HuH-7.5 (cell line): ENCODE measurements at places on chromosomes 16 and 17.
A peak's percentile ranks its signal among the peaks of the same experiment; 100 is the strongest.

DNA sequence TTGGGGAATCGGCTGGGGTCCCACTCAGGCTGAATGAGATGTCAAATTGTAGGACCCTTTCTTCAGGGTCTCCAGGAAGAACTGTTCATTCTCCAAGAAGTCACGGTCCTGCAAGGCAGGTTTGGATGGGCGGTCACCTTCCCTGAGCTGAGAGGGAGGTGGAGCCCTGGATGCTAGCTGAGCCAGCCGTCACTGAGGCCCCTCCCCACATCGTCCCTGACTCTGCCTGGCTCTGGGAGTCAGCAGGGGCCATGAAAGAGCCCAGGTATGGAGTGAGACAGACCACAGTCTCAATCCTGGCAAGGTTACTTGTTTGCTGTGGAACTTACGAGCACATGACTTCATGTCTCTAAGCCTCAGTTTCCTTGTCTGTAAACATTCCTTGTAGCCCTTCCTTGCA is 6.0 kb upstream of the MRPL38 start:
- no peak for DNase-seq

DNA sequence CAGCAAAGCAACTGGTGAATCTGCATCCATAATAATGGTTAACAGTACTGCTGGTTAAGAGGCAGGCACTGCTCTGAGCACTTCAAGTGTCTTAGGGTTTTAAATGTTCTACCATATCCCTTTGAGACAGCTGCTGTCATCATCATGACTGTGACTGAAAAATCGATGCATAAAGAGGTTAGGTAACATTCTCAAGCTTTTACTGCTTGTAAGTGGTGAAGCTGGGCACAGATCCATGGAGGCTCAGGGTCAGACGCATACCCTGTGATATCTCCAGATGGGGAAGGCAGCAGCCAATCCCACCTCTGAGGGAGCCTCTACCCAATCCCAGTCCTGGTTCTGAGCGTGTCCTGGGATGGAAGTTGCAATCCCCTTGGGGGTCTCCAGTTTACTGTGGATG is 57.6 kb upstream of the SOX9 start:
- no peak for DNase-seq

GRCh38 chr17:79960788-79961522 is 74.7 kb downstream of the TBC1D16 start:
- no peak for DNase-seq

DNA sequence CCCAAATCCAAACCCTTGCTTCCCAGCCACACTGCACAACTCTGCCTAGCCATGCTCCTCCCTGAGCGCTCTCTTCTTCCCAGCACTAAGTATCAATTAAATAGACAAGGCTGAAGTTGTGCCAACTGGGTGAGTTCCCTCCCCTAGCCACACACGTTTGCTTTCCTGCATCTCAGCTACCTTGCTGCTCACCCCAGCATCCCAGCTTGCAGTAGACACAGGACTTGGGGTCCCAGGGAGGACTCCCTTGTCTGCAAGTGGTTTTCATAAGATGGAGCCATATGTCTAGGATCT is 4.9 kb downstream of the CCDC182 start:
- DNase-seq = no peak

- DNase-seq = no peak
These were observed 5.7 kb upstream of the MPRIP start for GRCh38 chr17:17036524-17036998.

DNA sequence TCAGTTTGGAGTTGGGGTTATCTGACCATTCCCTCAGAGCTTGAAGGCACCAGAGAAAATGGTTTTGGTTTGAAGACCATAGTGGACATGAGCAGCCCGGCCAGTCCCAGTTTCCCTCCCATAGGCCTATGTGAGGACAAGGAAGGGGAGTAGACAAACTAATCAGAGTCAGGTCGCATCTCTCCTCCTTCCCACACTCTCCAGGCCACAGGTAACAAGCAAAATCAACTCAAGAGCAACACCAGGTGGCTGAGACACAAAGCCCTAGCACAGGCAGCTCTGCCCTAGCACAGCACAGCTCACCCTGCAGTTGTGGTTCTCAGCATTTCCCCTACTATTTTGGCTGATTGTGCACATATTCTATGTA is 7.2 kb downstream of the SUPT4H1 start:
- DNase-seq = no peak

DNA sequence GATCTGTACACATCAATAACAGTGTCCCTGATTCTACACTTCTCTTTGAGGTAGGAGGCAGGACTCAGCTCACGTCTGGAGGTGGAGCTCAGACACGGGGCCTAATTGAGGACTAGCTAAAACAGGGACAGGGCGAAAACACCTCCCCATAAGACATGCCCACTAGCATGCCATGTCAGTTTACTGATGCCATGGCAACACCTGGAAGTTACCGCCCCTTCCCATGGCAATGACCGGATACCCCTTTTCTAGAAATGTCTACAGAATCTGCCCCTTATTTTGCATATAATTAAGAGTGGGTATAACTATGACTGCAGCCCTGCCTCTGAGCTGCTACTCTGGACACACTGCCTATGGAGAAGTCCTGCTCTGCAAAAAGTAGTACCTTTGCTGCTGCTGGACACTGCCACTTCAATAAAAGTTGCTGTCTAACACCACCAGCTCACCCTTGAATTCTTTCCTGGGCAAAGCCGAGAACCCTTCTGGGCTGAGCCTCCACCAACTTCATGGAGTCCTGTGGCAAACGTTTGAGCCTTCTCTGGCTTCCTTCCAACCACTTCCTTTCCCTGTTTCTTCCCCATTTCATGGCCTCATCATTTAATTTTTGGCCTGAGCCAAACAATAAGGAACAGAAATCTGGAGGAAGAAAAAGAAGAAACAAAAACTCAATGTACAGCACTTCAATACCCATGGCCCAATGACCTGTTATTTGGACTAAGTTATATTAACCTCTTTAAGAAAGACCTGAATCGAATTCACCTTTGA is 21.0 kb downstream of the PHB1 start:
- no peak for DNase-seq

DNA sequence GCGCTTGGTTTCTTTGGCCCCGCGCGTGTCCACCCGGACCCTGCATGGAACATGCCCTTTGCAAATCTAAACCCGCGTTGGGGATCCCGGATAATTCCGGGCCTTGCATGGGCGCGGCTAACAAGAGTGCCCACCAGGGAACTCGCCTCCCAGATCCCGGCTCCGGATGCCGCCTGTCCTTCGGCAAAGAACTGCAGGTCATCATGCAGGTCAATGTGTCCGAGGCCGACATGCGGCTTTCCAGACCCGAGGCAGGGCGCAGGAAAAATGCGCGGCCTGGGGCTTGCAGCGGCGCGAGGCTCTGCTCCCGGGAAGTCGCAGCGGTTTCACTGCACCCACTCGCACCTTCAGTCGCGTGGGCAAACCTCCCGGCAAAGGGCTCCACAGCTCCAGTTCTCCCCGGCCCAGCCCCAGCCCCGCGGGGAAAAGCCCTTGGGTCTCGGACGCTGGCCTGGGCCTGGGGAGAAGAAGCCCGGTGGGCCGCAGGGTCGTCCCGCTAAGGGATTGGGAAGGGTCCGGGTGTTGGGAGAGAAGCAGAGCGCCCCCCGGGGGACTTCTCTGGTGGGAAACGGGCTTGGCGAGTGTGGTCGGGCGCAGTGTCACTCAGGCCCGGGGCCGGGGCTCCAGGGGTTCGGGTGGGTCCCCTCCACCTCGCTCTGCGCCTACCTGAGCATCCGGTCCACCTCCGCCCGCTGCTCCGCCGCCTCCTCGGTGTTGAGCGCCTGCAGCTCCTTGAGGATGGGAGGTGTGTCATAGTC is 805 bp downstream of the HNF1B start:
- peak; percentile 47 for DNase-seq

DNA sequence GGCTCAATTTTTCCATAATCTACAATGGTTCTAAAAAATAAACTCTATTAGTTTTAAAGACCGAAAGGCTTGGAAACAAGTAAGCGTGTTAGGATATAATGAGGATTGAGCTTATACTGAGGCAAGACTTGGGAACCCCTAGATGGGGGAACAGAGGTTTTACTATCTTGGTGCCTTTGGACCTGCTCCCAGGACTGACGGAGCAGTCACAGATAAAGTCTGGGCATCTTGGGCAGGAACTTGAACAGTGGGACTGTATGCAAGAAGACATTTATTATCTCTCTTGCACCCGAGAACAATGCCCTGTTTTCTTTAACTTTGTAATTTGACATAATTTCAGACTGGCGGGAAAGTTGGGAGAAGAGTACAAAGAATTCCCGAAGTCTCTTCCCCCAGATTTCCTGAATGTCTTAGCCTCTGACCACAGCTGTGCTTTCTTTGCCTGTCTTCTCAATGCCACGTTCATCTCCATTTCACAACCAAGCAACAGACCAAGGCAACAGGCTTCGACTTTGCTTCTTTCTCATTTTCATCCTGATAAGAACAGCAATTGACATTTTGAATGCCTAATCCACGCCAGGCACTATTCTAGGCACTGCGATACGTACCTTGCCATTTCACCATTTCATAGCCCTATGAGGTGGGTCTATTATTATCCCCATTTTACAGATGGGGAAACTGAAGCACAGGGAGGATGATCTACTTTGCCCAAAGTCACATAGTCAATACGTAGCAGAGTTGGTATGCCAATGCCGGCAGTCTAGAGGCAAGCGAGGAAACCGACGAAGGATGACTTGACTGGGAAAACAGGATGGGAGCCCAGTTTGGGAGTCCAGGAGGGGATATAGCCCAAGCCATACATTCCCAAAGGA is 3.0 kb upstream of the IL4R start:
- no peak for DNase-seq

DNA sequence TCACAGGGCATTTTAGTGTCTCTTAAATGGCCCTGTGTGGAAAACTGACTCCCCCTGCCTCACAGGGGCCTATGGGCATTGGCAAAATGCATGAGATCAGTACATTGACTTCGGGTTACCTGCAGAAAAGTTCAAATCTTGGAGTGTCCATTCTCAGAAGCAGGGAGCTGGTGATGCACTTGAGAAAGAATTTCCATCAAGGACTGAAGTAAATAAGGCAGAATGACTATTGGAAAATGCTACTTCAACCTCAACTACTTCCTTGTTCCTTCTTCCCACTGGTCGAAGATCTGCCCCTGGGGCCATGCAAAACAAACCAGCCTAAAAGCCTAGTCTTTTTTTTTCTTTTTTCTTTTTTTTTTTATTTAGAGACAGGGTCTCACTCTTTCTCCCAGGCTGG is 13.8 kb upstream of the GSDMA start:
- no peak for DNase-seq
